ENCODE measurements at places on chromosomes 6 and 20.

DNA sequence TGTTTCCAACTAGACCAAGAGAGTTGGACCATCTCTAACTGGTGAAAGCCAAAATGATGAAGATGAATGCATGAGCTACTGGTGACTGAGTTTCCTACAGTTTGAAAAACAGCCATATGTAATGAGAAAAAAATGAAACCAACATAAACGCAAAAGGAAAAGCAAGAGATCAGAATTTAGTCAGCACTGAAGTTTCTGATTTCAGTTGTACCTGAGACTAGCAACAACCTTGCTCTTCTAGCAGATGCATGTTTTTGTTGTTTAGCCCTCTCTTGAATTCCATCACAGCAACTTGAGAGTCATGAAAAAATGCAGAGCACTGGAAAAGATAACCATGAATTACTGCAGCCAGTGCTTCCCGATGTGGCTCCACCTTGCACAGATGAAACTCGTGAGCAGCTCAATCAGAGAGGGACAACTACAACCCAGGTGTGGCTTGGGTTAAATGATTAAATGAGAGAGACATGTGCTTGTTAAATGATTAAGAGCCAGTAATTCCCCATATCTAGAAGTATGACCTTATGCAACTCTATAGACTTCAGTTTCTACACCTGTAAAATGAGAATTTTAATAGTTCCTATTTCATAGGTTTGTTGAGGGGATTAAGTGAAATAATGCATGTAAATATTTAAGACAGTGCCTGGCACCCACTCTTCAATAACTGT is 104.8 kb downstream of the ELOVL4 start:
- no peak for DNase-seq

GRCh38 chr6:25270559-25270958 is 8.6 kb upstream of the CARMIL1 start:
- DNase-seq = no peak

GRCh38 chr6:157265635-157266034 is 57.7 kb downstream of the TMEM242 start:
- no peak for DNase-seq

DNA sequence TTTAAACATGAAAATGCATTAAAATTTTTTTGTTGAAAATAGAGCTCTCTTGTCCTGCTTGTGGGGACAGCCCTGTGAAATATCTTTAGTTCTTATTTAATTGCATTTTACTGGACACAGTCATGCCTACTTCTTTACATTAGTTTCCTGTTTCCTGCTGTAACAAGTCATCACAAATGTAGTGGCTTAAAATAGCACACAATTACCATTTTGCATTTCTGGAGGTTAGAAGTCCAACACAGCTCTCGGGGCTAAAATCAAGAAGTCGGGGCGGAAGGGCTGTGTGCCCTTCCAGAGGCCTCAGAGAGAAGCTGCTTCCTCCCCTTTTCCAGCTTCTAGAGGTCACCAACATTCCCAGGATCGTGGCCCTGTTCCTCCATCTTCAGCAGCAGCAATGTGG is 29.4 kb downstream of the PNLDC1 start:
- DNase-seq = no peak

DNA sequence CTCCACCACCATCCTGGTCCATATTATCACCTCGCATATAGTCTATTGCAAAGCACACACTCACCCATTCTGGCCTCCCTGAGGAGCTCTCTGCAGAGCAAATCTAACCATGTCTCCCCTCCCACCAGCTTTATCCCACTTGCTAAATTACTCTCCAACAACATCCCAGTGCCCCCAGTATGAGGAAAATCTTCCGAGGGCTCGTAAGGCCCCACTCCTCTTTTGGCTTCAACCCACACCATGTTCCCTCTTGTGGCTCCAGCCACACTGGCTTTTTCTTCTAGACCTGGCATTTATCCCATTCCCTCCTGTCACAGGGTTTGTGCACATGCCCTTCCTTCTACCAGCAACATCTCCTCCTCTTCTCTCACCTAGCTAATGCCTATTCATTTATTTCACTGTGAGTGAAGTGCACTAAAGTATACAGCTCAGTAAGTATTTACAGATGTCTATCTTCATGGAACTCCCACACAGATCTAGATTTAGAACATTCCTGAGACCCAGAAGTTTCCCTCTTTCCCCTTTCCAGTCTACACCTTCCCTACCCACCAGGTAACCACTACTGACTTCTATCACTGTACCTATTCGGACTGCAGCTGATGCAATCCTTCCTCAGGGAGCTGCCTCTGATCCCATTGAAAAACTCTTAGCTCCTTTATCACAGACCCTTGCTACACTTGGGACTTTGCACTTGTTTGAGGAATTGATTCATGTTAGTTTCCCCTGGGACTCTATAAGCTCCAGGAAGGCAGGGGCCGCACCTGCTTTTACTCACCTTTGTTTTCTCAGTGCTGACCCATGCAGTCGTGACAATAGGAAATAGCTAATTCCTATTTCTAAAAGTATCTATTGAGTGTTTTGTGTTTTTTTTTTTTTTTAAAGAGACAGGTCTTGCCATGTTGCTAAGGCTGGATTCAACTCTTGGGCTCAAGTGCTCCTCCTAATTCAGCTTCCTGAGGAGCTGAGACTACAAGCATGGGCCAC is 15.5 kb downstream of the MRPL14 start:
- DNase-seq = no peak

All from suprapubic skin (tissue), 4 donors.